AG09319 (cell line): ENCODE measurements at places on chromosomes 13 and 19.

- no peak for DNase-seq
Measured at GRCh38 chr13:36038785-36039555, 92.2 kb downstream of the DCLK1 start.

DNA sequence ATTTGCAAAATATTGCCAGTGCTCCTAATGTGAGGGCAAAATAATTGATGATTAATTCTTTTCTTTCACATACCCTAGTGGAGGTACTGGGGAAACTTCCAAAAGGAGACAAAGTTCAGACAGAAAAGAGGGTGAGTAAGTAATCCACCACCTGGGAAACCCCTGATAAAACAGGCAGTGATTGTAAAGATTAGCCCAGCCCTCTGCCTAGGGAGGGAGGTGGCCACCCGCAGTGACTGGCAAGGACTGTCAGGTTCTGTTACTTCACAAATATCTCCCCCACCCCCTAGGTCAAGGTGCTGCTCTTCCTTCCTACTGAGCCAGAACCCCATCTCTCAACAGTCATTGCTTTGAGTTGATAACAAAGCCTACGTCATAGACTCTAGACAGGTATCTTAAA is 239.7 kb downstream of the DNAJC15 start:
- DNase-seq = no peak

GRCh38 chr13:19810151-19810550 is 27.4 kb upstream of the PSPC1 start:
- no peak for DNase-seq

GRCh38 chr13:95724252-95724651 is 47.3 kb downstream of the DNAJC3 start:
- DNase-seq = no peak

DNA sequence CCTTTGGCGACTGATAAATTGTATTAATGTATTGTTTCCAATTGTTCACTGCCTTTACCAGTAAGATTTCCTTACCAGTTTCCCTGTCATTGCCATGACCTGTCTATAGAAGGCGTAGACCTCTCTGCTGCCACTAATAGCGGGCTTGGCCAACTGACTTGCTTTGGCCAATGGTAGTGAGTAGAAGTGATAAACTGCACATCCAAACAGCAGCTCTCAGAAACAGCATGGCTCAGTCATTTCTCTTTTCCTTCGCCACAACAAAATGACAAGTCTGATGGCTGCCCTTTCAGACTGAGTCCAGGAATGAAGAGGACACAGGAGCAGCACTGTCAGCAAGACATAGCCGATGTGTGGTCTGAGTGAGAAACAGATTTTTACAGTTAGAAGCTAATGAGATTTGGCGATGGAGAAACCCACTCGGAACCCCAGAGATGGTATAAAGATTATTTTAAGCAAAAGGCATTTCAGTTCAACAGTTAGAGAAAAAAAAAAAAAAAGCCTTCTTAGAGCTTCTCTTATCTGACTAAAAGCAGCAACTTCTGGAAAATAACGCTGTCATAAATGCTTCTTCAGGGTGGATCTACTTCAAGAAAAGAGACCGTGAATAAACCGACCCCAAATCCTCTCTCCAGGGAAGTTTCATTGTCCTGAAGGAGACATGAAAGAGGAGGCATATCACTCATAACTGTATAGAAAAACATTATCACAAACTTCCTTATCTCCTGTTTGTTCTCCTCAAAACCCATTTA is 42.0 kb upstream of the TM9SF2 start:
- DNase-seq = no peak

DNA sequence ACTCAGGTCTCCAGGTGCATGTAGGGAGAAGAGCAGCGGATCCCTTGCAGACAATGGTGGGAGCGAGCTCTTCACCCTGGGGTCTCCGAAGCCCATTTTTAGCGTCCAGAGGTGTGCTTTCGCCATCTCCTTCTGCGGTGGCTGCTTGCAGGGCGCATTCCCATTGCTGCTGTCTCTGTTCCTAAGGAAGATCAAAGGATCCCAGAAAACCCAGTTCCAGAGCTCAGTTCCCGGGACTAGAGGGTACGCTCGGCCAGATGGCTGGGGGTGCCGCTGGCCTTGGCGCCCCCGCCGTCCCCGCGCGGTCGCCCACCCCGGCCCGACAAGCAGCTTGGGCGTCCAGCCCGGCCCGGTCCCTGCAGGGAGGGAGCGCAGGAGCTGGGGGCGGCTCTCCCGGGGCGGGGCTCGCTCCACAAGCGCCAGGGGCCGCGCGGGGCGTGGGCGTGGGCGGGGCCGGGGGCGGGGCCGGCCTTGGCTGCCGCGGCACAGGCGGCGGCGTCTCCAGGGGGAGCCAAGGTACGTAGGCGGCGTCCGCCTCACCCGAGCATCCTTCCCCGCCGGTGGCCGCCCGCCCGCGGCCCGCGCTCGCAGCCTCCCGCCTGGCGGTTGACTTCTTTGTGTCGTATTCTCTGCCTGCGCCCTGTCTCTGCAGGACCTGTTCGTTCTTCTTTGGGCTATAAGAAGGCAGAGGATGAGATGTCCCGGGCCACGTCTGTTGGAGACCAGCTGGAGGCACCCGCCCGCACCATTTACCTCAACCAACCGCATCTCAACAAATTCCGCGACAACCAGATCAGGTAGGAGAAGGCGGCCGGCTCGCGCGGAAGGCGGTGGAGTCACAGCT is 96.8 kb downstream of the ATP8A2 start:
- no peak for DNase-seq

DNA sequence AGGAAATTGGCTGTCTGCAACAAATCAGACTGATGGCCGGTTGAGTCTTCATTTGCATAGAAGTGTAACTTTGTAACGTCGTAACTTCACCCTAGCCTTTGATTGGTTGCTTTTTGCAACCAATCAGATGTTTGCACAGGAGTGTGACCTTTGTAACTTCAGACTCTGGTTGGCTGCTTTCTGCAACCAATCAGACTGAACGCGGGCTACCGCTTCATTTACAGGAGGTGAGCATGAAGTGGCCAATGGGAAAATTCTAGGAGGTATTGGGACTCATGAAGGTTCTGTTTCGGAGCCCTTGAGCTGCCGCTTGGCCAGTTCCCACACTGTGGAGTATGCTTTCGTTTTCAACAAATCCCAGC is 441 bp upstream of the ZNF559 start:
- DNase-seq = peak; percentile 48
